ENCODE measurements at places on chromosomes 12 and 14. TPM values are rescaled to one million over a fixed set of nuclear protein-coding genes. Genes with fewer than 3 reads are reported as not detected.

- no peak for DNase-seq
These were observed 3.7 kb downstream of the CLEC4A start for GRCh38 chr12:8127138-8127537.

GRCh38 chr12:119668324-119668841, 450 bp downstream of the PRKAB1 start:
- no peak for DNase-seq

- DNase-seq: peak; percentile 71
These were observed 138.7 kb downstream of the TTC7B start for GRCh38 chr14:90677484-90678050.

- no peak for DNase-seq
These were observed 685 bp downstream of the GRIN2B start for GRCh38 chr12:13980538-13981295.

DNA sequence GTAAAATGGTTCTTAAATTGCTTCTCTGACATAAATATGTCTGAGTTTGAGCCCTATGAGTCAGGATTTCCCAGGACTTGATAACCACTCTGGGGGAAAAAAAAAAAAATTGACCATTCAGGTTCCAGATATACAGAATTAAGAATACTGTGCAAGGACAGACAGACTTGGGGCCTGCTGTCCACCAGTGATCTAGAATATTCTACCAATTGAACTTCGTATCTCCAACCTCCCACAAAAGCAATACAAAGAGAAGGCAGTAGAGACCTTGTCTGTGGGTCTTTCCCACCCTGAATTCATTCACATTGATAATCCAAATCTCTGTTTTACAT, 4.1 kb downstream of the SINHCAF start:
- DNase-seq: peak; percentile 70

DNA sequence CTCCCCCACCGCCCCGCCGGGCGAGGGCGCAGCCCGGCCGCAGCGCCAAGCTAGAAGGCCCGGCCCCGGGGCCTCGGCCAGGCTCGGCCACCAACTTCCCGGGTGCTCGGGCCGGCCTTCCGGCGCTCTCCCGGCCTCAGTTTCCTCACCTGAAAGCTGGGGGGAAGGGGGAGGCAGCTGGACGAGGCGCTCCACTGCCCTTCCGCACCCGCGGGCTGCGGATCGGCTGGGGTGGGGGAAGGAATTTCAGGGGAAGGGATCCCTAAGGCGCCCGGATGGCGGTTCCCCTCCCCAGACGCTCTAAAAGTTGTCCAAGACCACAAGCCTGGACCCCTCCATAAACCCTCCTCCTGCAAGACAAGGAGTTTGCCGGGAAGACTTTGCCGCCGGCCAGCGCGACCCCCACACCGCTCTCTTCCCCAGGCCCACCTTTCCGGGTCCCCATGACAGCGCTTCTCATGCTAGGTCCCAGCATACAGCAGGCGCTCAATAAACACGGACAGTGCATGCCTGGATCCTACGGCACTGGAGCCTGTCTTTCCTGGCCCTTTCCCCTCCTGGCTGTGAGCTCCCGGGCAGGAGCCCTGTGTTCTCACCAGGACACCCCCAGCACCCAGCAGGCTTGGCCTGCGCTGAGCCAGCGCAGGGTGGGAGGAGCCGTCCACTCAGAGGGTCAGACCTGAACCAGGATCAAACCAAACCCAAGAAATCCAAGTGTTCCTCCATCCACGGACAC, 18.1 kb downstream of the BEGAIN start:
- DNase-seq: no peak

- DNase-seq: no peak
These were observed 37.7 kb upstream of the RMST start for GRCh38 chr12:97424911-97425310.

The SYT1 gene
- 2.0 TPM for total RNA-seq

DNA sequence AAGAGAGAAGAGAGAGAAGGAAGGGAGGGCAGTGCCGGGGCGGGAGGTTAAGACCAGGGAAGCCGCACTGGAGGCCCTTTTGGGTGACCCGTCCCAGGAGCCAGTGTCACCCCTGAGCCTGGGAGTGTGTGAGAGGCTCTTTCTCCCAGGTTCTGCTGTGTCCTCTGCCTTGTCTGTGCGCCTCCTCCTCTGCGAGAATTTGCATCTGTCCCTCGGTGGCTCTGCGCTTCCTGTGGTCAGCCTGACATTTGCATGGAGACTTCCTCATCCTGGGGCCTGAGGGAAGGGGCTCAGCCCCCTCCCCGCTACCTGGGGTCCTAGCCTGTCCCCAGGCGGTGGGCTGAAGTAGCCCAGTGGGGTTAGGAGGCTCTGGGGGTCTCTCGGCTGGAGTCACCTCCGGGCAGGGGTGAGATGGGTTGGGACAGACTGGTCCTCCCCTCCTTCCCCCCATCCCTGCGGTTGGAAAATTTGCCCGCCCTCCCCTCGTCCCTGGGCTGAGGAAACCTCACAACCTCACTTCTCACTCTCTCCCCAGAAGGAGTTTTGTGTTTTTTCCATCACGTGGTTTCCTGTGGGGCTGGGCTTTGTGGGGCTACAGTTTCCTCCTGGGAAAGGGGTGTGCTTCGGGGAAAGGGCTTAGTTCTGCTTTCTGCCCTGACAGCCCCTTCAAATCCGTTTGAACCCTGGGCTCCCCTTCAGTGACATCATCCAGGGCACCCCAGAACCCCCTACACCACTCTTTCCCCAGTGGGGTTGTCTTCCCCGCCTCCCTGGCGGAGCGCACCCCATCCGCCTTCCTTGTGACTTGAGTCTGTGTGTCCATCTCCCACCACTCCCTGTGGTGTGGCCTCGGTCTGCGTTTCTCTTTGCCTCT, 2.5 kb downstream of the PTPN6 start:
- no peak for DNase-seq

The NKX2-1 gene
- total RNA-seq: under 0.01 TPM

- no peak for DNase-seq
These were observed 36.8 kb upstream of the GPR68 start for GRCh38 chr14:91281346-91281745.

GRCh38 chr14:96130391-96130790, 74.2 kb upstream of the BDKRB2 start:
- DNase-seq: no peak

The GPR65 gene
- 0.20 TPM for total RNA-seq

The CEP128 gene
- total RNA-seq: 3.1 TPM

DNA sequence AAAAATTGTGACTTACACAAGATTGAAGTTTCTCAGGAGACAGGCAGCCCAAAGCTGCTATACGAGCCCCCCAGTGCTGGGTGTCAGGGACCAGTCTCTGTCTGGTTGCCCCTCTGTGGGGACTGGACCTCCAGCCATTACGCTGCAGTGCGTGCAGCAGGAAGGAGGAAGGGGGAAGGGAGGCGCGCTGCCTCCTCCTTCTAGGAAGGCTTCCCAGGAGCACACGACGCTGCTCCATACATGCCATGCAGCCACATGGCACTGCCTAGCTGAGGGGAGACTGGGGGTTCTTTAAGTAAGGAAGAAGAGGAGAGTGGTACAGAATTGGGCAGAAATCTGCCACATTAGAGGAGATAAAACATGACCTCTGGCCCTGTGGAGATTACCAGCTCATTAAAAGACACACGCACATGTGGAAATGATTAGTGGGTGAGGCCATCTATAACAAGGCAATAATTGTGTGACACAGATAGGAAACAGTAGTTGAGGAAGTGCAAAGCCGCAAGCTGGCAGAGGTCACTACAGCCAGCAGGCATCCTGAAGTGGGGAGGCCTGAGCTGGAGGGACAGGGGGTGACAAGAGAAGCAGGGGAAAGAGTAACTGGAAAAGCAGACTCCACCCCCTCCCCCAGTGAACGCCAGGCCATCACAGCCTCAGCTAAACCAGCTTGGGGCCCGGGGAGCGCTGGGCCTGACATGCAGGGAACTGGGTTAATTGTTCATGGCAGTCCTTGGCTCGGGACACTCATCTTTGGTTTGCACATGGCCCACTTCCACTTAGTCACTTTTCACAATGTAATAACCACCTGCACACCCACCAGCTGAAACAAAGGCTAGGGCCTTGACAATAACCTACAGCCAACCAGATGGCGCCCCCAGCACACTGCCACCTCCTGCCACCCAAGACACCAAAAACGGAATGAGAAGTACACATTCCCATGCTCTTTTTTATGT, 39.6 kb downstream of the CCDC88C start:
- DNase-seq: peak; percentile 37

GRCh38 chr12:122753319-122753650, 661 bp downstream of the DENR start:
- DNase-seq: peak; percentile 12

DNA sequence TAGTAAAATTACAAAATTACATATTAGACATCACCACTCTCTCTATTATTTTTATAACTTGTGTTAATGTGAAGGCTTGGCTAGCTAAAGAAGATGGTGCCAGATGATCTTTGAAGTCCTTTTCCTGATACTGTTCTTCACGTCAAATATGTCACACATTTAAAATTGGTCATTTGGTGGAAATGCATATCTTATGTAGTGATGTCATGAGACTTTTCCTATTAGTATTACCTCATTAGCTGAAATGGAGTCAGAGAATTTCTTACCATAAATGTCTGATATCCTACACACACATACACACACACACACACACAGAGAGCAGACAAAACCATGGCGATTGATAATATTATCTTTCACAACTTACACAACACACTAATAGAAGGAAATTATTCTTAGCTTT, 124.8 kb upstream of the PTPRB start:
- no peak for DNase-seq

- no peak for DNase-seq
These were observed 58.0 kb downstream of the EEA1 start for GRCh38 chr12:92871116-92871515.

DNA sequence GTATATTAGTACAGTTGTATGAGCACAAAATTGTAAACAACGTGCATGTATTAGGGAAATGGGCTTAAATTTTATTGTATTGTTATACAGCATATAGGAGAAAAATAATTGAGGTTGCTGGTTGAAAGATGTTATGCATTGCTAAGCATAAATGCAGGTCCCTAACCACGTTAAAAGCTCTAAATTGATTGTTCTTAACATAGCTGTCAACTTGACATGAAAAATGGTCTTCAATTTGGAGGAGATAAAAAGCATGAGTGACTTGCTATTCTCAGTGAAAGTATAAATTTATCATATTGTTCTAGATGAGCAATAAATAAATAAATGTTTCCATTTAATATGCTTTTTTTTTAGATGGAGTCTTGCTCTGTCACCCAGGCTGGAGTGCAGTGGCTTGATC, 506.6 kb upstream of the ATXN7L3B start:
- no peak for DNase-seq

DNA sequence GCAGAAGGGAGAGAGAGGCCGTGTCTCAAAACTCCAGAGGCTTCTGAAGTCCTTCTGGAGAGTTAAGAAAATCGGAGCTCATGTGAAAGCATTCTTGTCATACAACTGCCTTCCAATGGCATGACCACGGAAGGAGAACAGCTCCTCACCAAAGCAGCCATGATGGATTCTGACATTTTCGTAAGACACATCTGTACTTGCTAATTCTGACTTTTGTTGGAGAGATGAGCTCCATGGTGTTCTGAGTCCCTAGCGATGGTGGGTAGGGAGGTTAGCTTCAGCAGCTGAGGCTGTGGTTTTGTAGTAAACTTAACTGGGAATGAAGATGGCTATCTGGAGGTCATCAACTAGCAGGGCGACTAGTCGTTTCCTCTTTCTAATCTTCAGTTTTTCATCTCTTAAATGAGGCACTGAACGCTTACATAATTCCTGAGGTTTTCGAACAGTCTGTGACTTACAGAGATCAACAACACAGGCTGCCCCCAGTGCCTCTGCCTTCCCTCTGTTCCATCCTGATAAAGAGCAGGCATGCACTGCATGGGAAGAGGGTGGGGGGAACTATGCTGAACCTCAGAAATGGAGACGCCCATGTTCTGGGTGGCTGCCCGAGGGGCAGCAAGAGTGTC, 28.6 kb upstream of the DICER1 start:
- DNase-seq: peak; percentile 24

The C1S gene
- total RNA-seq: under 0.01 TPM

DNA sequence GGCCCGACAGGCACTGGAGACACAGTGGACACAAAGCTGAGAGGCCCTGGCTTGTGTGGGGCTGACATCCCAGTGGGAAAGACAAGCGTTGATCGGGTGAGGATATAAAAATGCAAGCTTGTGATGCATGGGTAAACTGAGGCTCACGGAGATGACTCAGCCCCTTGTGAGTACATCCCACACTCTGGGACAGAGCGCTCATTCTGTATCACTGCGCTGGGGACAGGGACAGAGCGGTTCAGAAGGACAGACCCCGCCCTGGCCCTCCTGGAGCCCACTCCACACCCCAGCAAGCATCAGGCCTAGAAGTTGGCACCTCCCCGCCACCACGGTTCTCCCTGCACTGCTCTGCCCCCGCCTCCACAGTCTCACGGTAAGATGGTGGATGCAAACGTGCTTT, 156.3 kb downstream of the PIWIL1 start:
- no peak for DNase-seq

DNA sequence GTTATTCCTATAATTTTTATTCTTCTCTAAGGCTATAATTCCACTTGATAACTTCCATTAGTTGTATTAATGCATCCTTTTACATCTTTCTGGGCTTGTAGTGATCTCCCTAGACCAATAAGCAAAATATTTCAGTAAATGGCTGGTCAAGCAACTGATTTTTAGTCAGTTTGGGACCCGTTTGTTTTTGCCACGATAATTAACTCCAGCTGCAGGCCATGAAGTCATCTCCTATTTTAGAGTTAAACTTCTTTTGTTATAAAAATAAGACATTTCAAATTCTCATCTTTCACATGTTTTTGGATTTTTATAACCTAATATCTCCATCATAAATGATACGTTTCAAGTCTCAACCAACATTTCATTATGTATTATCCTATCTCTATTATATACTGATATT, 49.4 kb downstream of the MAGOHB start:
- no peak for DNase-seq

DNA sequence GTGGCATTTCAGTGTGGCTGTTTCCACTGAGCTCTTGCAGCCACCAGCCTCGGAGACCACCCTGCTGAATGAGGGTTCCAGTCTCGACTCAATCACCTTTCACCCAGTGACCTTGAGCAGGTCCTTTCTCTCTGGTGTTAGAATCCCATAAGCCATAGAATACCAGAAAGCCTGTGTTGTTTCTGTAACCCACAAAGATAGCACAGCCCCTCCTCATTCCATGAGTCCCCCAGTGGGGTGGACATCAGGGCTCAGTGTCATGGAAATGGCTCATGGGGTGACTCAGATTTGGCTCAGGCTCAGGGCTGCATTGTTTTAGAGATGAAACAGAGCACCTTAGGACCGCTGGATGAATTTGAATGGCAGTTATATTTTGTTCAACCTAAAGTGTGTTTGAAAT, 171.5 kb downstream of the PTPN11 start:
- no peak for DNase-seq

The GAPDH gene
- total RNA-seq: 3,072 TPM

DNA sequence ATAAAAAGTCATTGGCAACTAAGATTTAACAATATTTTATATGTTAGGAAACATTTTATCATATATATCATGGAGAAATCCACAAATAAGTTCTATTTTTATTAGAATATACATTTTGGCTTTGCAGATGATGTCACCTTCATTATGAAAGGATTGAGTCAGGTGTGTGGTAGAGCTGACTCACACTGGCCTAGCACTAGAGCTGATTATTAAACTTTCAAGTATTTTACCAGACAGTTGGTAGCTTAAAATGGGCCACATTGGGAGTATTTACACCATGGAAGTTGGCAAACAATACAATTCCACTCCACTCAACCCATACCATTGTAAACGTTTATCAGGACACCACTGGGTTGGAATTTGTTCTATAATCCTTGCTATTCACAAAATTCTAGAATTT, 1036.6 kb downstream of the TRHDE start:
- DNase-seq: no peak

The DBX2 gene
- total RNA-seq: not detected

The ANGEL1 gene
- total RNA-seq: 4.4 TPM

Data from lung microvascular endothelial cell (primary cell).